NCI-H748 treated with DMSO at 0.1 percent for 48 hours (cell line): ENCODE measurements at places on chromosomes 12 and 14.

DNA sequence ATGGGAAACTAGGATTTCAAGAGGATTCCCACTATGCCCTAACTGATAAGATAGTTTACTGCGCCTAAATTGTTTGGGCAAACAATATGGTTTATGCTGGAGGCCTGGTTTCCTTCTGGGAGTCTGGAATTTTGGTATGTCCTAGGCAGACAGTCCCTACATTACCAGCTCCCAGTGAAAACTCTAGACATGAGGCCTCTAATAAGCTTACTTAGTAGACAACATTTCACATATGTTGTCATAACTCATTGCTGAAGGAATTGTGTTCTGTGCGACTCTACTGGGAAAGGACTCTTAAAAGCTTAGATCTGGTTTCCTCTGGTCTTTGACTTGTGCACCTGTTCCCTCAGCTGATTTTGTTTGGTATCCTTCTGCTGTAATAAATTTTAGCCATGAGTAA, 18.0 kb upstream of the PRPF39 start:
- DNase-seq = no peak

DNA sequence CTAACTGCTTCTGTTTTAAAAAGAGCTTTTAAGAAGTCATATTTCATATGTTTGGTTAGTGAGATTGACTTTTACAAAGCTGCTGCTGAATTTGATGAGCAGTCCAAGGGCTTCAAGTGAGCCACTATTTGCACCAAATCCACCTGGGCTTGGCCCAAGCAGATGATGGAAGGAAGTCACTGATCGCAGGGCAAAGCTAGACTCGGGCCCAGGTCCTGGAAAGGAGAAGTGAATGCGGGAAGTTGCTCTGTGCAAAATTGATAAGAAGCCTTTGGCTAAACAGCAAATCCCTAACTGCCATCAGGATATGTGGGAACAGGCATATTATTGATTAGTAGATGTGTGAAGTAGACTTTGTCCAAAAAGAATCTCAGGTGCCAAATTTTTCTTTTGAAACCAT, 30.5 kb downstream of the PLXNC1 start:
- DNase-seq = no peak

GRCh38 chr14:68820119-68820518, 27.3 kb upstream of the ZFP36L1 start:
- no peak for DNase-seq

- DNase-seq = no peak
Measured at GRCh38 chr14:41187868-41188267, 418.8 kb upstream of the LRFN5 start.

- DNase-seq = no peak
Measured at GRCh38 chr12:61797266-61797665, 462.9 kb upstream of the USP15 start.

DNA sequence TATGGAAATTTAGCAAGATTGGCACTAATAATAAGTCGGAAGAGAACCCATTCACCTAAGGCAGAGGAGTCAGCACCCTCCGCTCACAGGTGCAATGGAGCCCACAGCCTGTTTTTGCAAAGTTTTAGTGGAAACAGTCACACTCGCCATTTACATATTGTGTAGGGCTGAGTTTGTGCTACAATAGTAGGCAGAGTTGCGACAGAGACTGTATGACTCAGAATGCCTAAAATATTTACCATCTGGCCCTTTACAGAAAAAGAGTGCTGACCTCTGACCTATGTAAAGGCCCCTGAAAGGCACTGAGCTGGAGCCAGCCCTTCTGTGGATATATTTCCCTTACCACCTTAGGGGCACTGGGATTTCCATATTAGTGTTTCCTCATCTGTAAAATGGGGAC, 79.0 kb downstream of the PRIMA1 start:
- DNase-seq = no peak

DNA sequence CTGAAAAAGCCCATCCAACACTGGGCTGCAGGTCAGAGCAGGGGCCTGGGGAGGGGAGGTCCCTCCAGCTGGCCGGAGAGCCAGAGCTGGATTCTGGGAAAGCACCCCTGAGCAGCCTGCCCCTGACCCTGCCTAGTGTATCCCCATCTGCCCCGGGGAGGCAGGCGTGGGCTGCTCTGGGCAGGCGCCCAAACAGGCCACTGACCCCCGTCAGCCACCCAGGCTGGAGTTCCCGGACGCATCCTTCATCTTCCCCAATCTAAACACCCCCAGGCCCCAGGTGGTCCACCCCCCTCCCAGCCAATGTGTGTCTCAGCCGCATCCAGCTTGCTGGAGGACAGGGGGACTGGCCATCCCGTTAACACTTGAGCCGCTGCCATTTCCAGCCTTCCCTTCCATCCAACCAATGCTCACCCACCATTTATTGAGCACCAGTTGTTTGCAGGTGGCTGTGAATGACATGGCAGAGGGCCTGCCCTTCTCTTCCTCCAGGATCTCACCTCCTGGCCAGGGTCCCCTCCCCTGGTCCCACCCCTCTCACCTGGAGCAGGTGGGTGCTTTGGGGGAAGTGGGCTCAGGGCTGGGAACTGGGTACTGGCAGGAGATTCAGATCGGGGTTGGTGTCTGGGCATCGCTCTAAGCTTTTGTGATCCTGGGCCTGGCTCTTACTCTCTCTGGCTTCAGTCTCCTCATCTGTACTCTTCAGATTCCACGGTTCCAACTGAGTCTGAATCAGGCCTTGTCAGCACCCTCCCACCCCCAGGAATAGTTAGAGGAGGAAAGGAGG, 743 bp upstream of the DTX1 start:
- no peak for DNase-seq

GRCh38 chr12:68766646-68767045, 20.7 kb downstream of the SLC35E3 start:
- DNase-seq = no peak

GRCh38 chr12:111209811-111210210, 159.1 kb downstream of the PHETA1 start:
- DNase-seq = no peak

GRCh38 chr12:70645494-70646317, 8.5 kb upstream of the PTPRB start:
- DNase-seq = no peak

DNA sequence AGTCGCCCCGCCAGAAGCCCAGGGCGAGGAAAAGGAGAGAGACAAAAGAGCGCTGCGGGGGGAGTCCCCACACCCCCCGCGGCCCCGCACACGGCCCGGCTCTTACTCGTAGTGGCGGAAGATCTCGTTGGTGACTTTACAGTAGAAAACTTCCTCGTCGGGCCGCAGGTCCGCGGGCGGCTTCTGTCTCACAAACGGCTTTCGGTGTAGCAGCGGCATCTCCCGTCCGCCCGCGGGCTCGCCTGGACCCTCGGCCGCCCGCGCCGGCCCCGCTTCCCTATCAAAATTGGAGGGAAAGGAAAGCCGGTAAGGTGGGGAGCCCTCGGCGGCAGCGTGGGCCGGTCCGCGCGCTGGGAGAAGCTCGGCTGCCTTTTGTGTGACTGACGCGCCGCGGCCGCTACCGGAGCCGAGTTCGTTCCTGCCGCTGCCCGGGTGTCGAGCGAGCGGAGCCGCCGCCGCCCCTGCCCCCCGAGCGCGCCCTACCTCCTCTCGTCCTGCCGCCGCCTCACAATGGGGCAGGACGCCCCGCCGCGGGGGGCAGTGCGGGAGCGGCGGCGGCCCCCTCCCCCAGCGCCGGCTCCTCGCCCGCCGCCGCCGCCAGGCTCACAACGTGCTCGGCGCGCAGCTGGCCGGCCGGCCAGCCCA, 652 bp downstream of the BAZ1A start:
- DNase-seq = peak; percentile 49

DNA sequence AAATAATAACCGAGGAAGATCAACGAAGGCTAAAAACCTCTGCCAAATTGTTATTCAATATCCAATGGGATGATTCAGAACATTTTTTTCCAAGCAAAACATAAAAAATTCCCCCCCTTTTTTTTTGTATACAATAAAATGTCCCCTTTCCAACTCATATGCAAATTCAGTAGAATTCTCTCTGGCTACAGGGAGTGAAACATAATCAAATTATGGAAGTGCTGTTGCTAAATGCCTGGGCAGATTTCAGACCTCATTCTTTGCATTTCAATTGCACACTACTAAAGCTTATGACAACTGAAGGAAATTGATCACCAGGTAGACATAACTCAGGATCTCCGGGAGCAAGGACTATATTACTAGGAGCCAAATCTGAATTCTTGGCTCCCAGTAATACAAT, 51.0 kb downstream of the LMNTD1 start:
- no peak for DNase-seq

DNA sequence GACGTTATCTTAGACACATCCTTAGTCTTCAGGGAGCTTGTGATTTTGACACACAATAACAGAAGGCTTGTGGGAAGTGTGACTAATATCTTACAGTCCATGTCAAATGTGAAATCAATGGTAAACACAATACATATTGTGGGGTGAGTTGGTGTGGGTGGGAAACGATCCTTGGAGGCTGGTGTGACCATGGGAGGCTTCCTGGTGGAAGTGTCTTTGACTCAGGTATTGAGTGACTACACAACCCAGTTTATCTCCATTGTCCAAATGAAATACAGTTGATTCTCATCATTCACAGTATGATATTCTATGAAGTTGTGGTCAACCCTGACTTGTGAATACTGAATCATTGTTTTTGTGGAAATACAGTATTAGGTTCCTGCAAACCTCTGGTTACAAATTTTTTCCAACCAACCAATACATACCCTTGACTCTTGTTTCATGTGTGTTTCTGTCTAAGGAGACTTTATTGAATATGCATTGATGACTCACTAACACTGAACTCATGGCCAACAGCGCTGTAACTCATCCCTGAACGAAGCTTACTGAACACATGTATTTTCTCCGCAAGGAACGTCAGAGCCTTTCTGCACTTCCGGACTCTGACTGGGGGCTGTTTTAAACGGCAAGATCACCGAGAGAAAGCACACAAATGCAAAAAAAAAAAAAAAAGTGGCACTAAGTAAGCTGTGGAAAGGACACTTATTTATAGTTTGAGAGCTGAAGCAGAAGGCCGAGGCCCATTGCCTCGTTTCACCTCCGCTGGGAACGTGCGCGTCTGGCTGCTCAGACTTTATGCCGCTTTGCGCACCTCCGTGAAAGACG, 59.0 kb downstream of the CLMN start:
- DNase-seq = no peak

- no peak for DNase-seq
Measured at GRCh38 chr14:91847693-91848092, 19.6 kb downstream of the TC2N start.

GRCh38 chr14:96407935-96408570, 16.1 kb downstream of the AK7 start:
- no peak for DNase-seq

DNA sequence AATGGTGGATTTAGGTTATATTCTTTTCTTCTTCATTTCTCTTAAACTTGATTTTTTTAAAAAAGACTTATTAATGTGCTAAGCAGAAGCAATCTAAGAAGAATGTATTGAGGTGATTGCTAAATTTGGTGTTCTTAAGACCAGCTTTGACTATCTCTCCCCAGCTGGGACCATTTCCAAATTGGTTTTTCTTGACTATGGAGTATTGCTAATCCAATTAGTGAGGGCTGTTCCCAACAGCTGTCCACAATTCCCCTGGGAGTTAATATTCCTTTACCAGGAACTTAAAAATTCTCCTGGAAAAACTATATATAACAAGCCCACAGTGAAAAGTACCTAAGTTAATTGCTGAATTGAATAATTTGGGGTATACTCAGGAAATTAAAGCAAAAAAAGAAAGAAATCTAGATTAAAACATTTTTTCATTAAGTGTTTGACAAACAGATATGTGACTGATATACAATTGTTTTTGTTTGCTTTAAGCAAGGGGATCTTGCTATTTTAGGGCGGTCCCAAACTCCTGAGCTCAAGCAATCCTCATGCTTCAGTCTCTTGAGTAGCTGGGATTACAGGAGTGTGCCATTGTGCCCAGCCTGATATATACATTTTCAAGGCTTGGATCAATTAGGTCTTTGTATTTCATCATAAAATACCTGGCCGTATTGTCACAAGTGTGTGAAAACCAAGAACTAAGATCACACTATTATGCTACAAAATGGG, 105.0 kb downstream of the FAR2 start:
- no peak for DNase-seq

DNA sequence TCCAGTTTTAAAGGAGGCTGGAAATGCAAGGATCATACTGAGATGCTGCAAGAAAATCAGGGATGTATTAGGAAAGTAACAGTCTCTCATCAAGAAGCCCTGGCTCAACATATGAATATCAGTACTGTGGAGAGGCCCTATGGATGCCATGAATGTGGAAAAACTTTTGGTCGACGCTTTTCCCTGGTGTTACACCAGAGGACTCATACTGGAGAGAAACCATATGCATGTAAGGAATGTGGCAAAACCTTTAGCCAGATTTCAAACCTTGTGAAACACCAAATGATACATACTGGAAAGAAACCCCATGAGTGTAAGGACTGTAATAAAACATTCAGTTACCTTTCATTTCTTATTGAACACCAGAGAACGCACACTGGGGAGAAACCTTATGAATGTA, 24.5 kb downstream of the ZNF891 start:
- DNase-seq = no peak

GRCh38 chr12:53214687-53215455, 7.8 kb upstream of the ITGB7 start:
- no peak for DNase-seq

GRCh38 chr12:104154806-104155205, 16.8 kb upstream of the NFYB start:
- DNase-seq = peak; percentile 94

- DNase-seq = no peak
Measured at GRCh38 chr12:28870839-28871440, 278.1 kb upstream of the FAR2 start.

GRCh38 chr14:55838529-55839052, 258.6 kb downstream of the KTN1 start:
- no peak for DNase-seq

DNA sequence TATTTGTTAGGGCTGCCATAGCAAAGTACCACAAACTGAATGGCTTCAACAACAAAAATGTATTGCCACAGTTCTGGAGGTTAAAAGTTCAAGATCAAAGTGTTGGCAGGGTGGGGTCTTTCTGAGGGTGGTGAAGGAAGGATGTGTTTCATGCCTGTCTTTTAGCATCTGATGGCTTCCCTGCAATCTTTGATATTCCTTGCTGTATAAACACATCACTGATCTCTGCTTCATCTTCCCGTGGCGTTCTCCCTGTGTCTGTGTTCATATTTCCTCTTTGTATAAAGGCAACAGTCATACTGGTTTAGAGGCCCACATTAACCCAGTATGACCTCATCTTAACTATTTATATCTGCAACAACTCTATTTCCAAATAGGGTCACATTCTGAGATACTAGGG, 167.5 kb downstream of the BTG1 start:
- DNase-seq = no peak

DNA sequence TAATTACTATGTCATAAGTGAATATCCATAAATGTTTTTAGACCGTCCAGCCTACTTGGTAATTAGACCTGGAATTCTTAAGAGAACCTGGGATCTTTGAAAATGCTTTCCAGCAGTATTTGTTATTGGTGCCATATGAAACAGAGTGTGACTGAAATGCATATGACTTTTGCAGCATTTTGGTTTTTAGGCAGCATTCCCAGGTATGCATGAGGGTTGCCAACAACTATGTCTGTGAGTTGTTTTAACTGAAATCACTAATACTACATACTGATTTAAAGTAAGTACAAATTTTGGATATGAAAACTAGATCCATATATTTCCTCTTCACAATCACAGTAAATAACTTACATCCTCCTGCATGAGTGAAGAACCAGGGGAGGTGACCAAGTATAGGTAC, 437.7 kb upstream of the FAR2 start:
- DNase-seq = no peak

- DNase-seq = no peak
Measured at GRCh38 chr14:64948612-64949210, 6.2 kb upstream of the GPX2 start.

GRCh38 chr14:104288272-104288671, 149.9 kb downstream of the KIF26A start:
- no peak for DNase-seq
